ENCODE measurements at places on chromosomes 3 and 15. TPM values are rescaled to one million over a fixed set of nuclear protein-coding genes. Genes with fewer than 3 reads are reported as not detected.
A peak's percentile ranks its signal among the peaks of the same experiment; 100 is the strongest.

DNA sequence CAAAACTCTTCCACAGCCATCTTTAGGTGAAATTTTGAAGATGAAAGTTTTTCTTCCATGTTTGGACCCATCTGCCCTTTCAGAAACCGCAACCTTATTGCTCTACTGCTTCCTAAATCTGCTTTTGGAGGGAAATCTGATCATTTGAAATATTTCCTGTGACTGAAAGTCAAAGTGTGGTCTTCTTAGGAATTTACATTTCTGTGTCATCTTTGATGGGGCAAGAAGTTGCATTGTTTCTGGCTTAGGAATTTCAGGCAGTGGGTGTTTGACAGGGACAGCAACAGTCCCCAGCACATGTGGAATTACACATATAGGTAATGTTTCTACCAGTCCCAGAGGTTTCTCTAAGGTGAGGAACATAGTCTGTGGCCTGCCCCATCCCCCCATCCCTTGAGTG lies 5.3 kb upstream of the TYRO3 start:
- no peak overlapping the region for H3K4me3 ChIP-seq
- no peak for DNase-seq
- no peak overlapping the region for H3K27ac ChIP-seq
- no peaks in the 10 kb centered on the region for H3K27me3 ChIP-seq

GRCh38 chr15:58543664-58544335 lies 112.0 kb downstream of the LIPC start:
- H3K4me1 ChIP-seq, result peaks cover 24% of the 10 kb centered on the region
- H3K27me3 ChIP-seq, result no peaks in the 10 kb centered on the region
- DNase-seq, result no peak
- H3K4me3 ChIP-seq, result no peak overlapping the region
- H3K36me3 ChIP-seq, result no peaks in the 10 kb centered on the region
- no peak overlapping the region for H3K27ac ChIP-seq

- no peaks in the 10 kb centered on the region for H3K4me1 ChIP-seq
- no peak overlapping the region for H3K4me3 ChIP-seq
- no peaks in the 10 kb centered on the region for H3K27me3 ChIP-seq
- H3K36me3 ChIP-seq, result no peaks in the 10 kb centered on the region
- no peak for DNase-seq
These were observed 9.3 kb downstream of the OXTR start for GRCh38 chr3:8760091-8760490.

DNA sequence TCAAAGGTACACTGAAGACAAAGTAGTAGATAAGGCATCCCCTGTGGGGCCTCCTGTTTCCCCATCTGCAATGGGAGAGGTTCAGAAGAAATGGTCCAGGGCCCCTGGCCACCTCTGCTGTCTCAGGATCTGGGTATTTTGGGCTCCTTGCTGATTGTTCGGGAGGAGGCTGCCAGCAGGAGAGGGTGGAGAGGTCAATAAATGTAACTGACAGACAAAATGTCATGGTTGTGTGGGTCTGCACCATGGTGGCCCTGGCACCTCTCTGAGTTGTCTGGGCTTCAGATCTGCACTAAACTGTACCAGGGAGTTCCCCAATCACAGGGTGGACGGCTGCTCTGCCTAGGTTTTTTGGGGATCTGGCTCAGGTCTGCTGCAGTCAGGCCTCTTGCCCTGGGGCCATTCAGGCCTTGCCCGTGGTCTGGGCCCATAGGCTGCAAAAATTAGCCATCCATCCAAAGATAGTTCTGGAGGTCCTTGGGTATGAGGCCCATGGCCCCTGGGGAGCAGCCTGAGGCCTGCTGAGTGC lies 7.4 kb downstream of the NBEAL2 start:
- no peaks in the 10 kb centered on the region for H3K27me3 ChIP-seq
- peaks cover 12% of the 10 kb centered on the region for H3K4me1 ChIP-seq
- H3K4me3 ChIP-seq, result no peak overlapping the region
- no peak for DNase-seq
- H3K36me3 ChIP-seq, result no peaks in the 10 kb centered on the region

GRCh38 chr3:31132132-31132769 lies 237.8 kb upstream of the GADL1 start:
- no peak for DNase-seq
- H3K27ac ChIP-seq, result no peak overlapping the region
- no peaks in the 10 kb centered on the region for H3K27me3 ChIP-seq
- H3K36me3 ChIP-seq, result no peaks in the 10 kb centered on the region

GRCh38 chr15:72859757-72860145 lies 76.2 kb upstream of the ADPGK start:
- H3K27me3 ChIP-seq, result no peaks in the 10 kb centered on the region
- H3K36me3 ChIP-seq, result no peaks in the 10 kb centered on the region
- no peak for DNase-seq
- H3K4me1 ChIP-seq, result no peaks in the 10 kb centered on the region

DNA sequence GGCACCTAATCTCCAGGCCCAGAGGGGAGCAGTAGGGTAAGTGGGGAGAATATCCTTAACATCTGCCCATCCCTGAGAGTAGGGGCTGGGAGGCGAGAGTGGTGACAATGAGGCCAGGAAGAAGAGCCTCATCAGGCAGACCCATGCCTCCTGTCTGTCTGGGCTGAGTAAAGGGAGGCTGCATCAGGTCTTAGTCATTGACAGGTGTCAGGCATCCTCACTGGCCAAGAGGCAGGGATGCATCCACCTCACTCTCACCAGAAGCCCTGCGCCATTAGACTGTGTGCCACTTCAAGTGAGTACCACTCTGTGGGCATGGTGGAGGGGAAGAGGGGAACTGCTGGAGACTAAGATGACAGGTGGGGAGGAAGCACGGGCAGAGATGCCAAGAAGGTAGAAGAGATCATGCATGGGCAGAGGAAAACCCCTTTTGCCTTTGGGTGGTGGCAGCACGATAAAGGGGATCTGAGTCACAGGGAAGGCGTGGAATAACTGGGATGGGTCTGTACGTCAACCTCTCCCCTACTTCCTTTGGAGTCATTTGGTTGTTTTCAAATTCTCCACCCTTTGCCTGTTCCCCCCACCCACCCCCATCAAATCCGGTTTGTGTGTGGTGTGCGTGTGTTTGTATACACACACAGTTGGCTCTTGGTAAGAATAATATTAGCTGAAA lies 14.1 kb downstream of the ANAPC13 start:
- peaks cover 5% of the 10 kb centered on the region for H3K4me1 ChIP-seq
- DNase-seq, result no peak
- H3K27me3 ChIP-seq, result no peaks in the 10 kb centered on the region
- H3K27ac ChIP-seq, result no peak overlapping the region

GRCh38 chr3:40864146-40864782 lies 335.0 kb upstream of the CTNNB1 start:
- no peaks in the 10 kb centered on the region for H3K4me1 ChIP-seq
- no peak for DNase-seq
- no peaks in the 10 kb centered on the region for H3K36me3 ChIP-seq

DNA sequence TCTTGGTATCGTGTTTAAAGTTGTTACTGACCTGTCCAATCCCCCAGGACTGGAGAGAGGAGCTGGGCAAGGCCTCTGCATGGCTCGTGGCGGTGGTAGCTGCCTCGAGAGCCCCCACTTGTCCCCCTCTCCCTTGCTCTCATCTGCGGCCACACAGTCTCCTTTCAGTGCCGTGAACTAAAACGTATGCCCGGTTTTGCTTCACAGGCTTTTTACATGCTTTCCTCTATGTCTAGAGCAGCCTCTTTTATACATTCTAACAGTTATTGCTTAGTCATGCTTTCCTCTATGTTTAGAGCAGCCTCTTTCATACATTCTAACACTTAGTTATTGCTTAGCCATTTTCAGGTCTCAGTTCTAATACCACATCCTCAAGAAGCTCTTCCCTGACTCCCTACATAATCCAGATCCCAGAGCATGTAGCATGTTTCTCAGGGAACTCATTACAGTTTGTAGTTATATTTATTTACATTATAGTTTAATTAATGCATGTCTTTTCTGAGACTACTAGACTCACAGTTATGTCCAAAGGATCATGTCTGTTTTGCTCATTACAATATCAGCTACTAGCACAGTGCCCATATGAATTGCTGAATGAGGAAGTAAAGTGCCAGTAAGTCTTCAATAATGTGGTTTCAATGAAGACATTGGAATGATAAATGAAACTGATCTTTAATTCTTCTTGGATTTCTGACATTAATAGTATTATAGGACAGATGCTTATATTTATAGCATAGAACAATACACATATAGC lies 66.5 kb upstream of the TBL1XR1 start:
- no peaks in the 10 kb centered on the region for H3K36me3 ChIP-seq
- H3K4me1 ChIP-seq, result no peaks in the 10 kb centered on the region
- no peak for DNase-seq
- H3K4me3 ChIP-seq, result no peak overlapping the region

GRCh38 chr3:168117059-168117458 lies 21.3 kb upstream of the GOLIM4 start:
- no peaks in the 10 kb centered on the region for H3K4me1 ChIP-seq
- H3K27me3 ChIP-seq, result no peaks in the 10 kb centered on the region
- DNase-seq, result no peak
- no peak overlapping the region for H3K27ac ChIP-seq
- H3K4me3 ChIP-seq, result no peak overlapping the region
- no peaks in the 10 kb centered on the region for H3K36me3 ChIP-seq

DNA sequence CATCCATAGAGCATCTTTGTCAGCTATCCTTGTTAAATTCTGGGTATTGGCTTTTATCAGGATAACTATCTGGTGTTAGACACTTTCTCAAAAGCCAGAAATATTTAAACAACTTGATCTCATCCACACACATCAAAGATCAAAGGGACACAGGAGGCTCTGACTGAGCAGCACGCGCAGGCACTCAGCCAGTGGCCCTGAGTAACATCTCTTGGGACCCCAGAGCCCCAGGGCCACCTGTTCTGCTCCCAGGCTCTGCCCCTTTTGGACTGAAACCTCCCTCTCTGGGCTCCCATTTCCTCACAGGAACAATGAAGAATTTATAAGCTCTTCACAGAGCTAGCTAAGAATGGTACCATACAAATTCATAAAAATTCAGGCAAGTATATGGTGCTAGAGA lies 16.1 kb downstream of the ATP10A start:
- H3K4me3 ChIP-seq, result no peak overlapping the region
- H3K4me1 ChIP-seq, result peaks cover 59% of the 10 kb centered on the region
- no peaks in the 10 kb centered on the region for H3K36me3 ChIP-seq
- no peak for DNase-seq

GRCh38 chr3:43769097-43769884 lies 78.6 kb downstream of the ABHD5 start:
- H3K4me3 ChIP-seq, result peak overlapping the region; percentile 24
- peak overlapping the region; percentile 73 for H3K27ac ChIP-seq
- no peaks in the 10 kb centered on the region for H3K36me3 ChIP-seq
- no peaks in the 10 kb centered on the region for H3K4me1 ChIP-seq

DNA sequence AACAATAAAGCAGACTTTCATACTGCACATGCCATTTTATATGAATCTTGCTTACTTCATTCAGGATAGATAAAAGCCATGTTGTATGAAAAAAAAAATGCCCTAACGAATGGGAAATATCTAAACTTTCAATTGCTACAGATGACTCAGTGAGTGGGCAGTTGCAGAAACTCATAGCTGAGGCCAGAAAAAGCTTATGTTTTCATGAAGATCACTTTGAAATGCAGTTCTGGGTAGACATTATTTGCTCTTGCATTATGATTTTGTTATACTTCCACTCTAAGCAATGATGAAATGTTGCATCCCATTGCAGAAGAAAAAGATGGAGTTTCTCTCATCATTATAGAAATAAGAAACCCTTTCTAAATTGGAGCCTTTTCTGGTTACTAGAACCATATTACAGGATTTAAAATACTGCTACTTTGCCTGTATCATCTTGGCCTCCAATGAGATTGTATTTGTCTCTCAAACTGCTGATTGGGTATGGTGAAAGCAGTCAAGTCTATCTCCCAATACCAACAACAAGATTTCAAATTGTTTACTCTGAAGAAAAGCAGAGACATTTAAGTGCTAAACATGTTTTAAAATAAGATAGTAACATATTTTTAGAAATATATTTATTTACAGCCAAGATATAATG lies 17.0 kb downstream of the PEAK1 start:
- H3K27me3 ChIP-seq, result no peaks in the 10 kb centered on the region
- no peaks in the 10 kb centered on the region for H3K36me3 ChIP-seq
- no peak for DNase-seq
- H3K27ac ChIP-seq, result no peak overlapping the region
- no peak overlapping the region for H3K4me3 ChIP-seq

- no peaks in the 10 kb centered on the region for H3K27me3 ChIP-seq
- H3K36me3 ChIP-seq, result peaks cover 3% of the 10 kb centered on the region
- H3K27ac ChIP-seq, result no peak overlapping the region
- H3K4me1 ChIP-seq, result peaks cover 69% of the 10 kb centered on the region
- H3K4me3 ChIP-seq, result no peak overlapping the region
These were observed 103.0 kb downstream of the PGPEP1L start for GRCh38 chr15:98904544-98904943.

GRCh38 chr3:129122412-129123011 lies 908 bp upstream of the RAB43 start:
- no peaks in the 10 kb centered on the region for H3K36me3 ChIP-seq
- no peak for DNase-seq
- H3K4me1 ChIP-seq, result no peaks in the 10 kb centered on the region
- peak overlapping the region; percentile 93 for H3K4me3 ChIP-seq
- peak overlapping the region; percentile 94 for H3K27ac ChIP-seq
- no peaks in the 10 kb centered on the region for H3K27me3 ChIP-seq

- peak; percentile 62 for DNase-seq
- H3K4me3 ChIP-seq, result peak overlapping the region; percentile 49
- H3K27ac ChIP-seq, result peak overlapping the region; percentile 47
- H3K36me3 ChIP-seq, result no peaks in the 10 kb centered on the region
These were observed 76.6 kb upstream of the SNRPN start for GRCh38 chr15:24878153-24878552.

DNA sequence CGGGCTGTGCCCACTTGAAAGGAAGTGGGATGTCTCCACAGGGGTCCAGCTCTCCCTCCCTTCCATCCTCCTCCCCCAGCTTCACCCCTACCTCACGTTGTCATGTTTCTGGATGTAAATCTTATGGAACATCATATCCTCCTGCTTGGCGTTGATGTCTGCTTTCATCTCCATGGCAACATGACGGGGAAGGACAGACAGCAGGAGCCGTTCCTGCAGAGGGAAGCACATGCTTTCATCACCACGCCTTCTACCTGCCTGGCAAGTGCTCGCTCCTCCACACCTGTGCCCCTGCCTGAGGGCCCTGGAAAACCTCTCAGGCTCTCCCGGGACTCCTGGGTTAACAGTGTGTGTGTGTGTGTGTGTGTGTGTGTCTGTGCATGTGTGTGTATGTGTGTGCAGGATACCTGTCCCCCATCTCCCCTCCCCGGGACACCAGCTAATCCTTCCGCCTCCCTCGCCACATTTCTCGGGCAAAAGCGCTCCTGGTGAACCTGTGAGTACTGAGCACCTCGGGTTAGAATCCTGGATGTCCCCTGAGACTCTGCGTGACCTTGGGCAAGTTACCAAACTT lies 101.1 kb downstream of the ADCY5 start:
- H3K4me1 ChIP-seq, result peaks cover 61% of the 10 kb centered on the region
- no peak overlapping the region for H3K4me3 ChIP-seq
- H3K36me3 ChIP-seq, result no peaks in the 10 kb centered on the region
- peak; percentile 53 for DNase-seq

GRCh38 chr15:88076328-88076727 lies 180.2 kb downstream of the NTRK3 start:
- H3K27me3 ChIP-seq, result no peaks in the 10 kb centered on the region
- H3K4me1 ChIP-seq, result no peaks in the 10 kb centered on the region
- no peak overlapping the region for H3K27ac ChIP-seq
- H3K36me3 ChIP-seq, result no peaks in the 10 kb centered on the region

Gene FOXL2
- not detected for total RNA-seq

Gene TF
- total RNA-seq, result 2.6 TPM

Gene HDAC11
- total RNA-seq, result 15.5 TPM

Gene MNS1
- total RNA-seq, result 0.55 TPM

Gene HTR3E
- not detected for total RNA-seq
